Activated T-cell treated with anti-CD3 and anti-CD28 coated beads, Interleukin-2, amount 50 U/mL, for 72 hours (primary cell): ENCODE measurements at places on chromosomes 1 and 21.

GRCh38 chr1:1075148-1075935 lies 1.2 kb upstream of the RNF223 start:
- DNase-seq, result no peak

GRCh38 chr1:187408212-187409004 lies 579.7 kb downstream of the PLA2G4A start:
- DNase-seq, result no peak

DNA sequence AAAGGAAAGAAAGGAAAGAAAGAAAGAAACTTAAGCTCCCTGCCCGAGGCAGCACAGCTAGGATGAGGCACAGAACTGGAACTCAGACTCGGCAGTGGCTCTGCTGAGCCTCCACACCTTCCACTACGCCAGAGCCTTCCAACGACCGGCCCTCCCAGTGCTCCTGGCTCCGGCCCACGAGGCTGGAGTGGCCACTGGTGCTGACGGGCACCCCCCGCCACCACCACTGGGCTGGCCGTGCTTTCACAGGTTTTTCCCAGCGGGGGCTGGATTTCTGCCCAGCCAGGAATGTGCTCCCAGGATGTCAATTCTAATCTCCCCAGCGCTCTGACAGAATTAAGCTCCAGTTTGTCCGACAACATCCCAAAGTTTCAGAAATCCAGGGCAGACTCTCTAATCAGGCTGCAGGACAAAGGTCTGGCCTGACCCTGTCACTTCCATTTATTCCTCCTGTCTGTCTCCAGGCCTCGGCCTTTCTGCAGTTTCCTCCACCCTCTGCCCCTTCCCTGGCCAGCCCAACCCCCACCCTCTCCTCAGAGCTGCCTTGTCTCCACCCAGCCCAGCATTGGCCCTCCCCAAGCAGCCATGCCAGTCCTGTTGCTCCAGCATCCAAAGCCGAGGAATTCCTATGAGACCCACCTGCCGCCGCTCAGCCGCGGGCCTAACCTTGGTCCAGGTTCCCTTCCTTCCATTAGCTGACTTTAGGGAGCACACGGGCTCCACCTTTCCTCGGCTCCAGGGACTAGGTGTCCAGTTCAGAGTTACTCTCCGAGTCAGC lies 81.9 kb downstream of the CASZ1 start:
- no peak for DNase-seq

DNA sequence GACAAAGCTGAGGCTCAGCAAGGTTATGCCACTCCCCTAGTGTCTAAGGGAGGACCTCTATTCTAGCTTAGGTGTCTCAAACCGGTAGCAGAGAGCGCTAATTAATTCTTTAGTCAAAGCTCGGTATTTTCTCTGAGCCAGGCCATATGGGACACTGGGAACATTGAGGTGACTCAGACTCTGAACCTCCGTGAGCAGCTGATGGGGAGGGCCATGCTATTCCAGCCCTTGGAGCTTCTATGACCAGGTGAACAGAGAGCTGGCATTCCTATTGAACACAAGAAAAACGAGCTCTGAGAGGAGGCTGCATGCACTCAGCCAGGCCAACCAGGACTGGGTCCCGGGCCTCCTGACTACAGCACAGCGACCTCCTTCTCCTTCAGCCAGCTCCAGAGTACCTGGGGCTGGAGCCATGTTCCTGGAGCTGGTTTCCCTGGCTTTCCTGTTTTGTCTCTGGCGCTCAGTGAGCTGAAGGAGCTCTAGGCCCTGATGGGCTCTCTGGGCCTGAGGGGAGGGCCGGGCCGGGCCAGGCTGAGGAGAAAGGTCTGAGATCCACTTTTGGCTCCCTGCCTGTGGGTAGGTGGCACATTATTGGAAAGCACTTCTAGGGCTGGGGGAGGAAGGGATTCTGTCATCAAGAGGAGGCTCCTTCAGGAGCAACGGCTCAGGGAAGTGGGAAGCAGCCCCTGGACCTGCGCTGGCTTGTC lies 37.0 kb downstream of the SLC9A1 start:
- DNase-seq, result no peak

DNA sequence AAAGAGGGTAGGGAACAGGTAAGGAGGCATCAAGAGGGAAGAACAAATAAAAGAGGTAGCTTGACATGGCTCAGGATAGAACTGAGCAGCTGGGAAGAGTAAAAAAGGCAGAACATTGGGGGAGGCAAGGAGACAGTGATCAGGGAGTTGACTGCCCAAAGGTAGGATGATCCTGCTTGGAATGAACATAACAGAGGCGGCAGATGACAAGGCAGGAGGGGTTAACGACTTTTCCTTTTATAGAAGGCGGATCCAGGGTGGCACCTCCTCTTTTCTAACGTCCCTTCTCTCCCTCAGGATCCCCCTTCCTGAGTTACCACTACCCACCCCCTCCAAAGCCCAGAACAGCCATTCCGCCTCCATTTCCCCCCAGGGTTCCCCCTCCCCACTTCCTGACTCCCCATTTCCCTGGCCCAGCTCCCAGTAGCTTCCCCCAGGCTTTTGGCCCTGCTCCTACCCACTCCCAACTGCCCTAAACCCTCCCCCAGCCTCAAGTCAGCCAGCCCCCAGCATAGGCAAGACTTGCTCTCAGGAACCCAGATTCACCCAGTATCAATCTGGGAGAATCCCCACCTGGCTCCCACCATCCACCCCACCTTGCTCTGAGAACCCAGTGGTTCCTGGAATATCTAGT lies 769 bp upstream of the ADAMTS4 start:
- DNase-seq, result no peak

DNA sequence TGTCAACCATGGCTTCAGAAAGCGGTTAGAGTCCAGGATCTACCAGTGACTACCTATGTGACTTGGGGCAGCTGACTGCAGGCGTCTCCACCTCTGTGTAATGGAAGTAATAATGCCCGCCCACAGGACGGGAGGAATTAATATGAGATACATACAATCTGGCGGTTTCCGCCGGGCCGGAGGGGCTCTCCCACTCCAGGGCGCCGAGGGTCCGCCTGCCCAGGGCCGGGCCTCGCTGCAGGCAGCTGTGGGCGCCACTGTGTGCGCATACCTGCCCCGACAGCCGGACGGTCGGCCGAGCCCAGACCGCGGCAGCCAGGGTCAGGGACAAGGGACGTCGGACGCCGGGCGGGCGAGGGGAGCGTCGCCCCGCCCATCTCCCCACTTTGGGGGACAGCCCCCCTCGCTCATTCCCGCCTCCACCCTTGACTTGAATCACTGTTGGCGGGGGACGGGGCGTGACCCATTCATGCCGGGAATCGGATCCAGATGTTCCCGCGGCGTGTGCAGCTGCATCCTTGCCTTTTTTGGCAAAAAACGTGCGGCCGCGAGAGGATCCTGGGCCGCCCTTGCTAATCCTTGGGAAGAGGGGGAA lies 6.0 kb upstream of the SF3A3 start:
- no peak for DNase-seq

DNA sequence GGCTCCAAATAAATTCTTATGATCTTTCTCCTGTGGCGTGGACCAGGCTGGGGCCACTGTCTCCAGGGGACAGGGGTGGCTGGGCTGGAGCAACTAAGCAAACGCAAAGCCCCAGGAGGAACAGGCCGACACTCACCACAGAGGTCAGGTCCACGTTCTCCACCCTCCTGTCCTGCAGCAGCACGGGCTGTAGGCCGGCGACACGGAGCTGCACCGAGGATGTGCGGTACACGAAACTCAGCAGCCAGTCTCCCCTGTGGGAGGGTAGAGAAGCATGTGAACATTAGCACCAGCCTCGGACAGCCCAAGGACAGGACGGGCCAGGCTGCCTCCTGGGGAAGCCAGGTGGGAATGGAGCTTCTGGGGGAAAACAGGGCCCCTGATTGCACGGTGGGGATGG lies 29.6 kb downstream of the HTR6 start:
- DNase-seq, result no peak
